ENCODE measurements at places on chromosomes 3 and 15.

DNA sequence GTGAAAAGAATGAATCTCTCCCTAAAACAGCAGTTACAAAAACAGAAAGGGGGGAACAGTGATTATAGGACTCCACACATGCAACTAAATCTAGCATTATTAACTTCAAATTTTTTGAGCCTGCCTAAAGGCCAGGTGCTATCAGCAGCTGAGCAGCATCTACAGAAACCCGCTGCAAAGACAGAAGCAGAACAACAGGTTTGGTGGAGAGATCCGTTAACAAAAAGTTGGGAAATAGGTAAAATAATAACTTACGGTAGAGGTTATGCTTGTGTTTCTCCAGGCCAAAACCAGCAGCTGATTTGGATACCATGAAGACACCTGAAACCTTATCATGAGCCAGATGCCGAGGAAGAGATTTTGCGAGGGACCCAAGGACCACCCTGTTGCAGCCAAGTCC lies 201.6 kb upstream of the UBE3A start:
- no peak for DNase-seq

- no peak for DNase-seq
Measured at GRCh38 chr15:35669432-35670045, 123.6 kb upstream of the DPH6 start.

- no peak for DNase-seq
Measured at GRCh38 chr3:134527037-134527436, 41.2 kb downstream of the CEP63 start.

DNA sequence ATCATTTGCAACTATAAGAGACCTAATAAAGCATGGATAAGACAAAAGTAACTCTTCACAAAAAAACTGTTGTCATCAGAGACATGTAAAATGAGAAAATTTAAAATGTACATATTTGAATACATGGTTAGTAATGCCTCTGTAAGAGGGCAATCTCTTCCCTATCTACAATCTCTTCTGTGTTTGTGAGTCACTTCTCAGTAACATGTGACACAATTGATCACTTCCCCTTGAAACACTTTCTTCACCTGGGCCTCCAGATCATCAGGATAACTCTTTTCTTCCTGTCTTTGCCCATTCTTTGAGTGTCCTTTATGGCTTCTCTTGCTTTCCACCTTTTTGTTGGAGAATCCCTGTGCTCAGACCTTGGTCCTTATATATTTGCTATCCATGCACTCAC lies 50.4 kb downstream of the TFDP2 start:
- DNase-seq = no peak

GRCh38 chr15:45401665-45402161 lies 23.4 kb upstream of the GATM start:
- DNase-seq = no peak

- DNase-seq = no peak
Measured at GRCh38 chr3:182000447-182000846, 288.7 kb downstream of the SOX2 start.

DNA sequence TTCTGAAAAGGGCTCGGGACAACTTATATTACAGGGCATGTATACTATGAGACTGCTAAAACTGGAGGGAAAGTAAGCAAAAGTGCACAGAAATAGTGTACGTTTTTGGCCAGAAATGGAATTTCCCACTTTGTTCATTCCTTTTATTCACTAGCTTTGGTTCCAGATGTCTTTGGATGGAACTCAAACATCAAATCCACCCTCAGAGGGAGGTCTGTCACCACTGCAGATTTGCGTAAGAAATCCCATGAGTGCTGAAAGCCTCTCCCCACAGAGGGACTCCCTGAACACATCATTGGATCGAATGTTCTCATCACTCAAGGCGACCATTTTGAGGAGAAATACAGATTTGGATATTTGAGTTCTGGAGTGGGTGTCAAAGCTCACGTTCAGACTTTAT lies 71.6 kb downstream of the FEM1B start:
- DNase-seq = no peak

DNA sequence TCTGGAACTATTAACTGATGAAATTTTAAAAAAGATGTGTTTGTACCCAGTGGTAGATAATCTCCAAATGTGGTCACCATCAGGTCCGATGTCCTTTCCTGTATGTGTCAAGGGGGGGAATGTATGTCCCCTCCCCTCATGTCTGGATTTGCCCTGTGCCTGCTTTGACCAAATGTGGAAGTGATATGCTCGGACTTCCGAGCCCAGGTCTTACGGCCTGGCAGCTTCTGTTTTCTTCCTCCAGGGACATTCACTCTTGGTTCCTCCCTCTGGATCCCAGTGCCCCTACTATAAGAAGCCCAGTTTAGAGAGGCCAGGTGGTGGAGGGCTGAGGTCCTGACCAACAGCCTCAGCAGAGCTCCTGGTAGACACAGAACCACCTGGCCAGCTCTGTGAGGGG lies 75.5 kb downstream of the CCR1 start:
- no peak for DNase-seq

- DNase-seq = no peak
Measured at GRCh38 chr15:73683777-73684580, at the start of gene CD276. TSS of gene CD276 (plus strand) at chr15:73684383. CDS start at chr15:73699640, 15,257 bp downstream.

DNA sequence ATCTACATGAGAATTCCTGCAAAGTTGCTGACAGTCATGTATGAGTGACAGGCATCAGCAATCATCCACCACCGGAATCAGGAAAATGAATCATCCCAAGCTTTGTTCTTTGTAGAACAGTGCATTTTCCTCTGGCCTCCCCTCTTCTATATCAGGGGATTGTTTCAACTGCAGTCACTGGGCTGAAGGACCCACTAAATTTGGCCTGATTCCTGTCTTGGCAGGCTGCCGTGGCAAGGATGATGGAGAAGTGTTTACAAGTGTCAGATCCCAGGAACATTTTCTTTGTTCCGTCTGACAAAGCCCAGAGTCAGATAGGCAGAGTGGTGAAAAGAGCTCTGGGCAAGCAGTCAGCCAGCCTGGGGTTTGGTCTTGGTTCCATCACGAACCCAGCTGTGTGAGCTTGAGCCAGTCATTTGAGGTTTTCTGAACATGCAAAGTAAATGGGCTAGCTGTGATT lies 175.1 kb upstream of the TSC22D2 start:
- no peak for DNase-seq

DNA sequence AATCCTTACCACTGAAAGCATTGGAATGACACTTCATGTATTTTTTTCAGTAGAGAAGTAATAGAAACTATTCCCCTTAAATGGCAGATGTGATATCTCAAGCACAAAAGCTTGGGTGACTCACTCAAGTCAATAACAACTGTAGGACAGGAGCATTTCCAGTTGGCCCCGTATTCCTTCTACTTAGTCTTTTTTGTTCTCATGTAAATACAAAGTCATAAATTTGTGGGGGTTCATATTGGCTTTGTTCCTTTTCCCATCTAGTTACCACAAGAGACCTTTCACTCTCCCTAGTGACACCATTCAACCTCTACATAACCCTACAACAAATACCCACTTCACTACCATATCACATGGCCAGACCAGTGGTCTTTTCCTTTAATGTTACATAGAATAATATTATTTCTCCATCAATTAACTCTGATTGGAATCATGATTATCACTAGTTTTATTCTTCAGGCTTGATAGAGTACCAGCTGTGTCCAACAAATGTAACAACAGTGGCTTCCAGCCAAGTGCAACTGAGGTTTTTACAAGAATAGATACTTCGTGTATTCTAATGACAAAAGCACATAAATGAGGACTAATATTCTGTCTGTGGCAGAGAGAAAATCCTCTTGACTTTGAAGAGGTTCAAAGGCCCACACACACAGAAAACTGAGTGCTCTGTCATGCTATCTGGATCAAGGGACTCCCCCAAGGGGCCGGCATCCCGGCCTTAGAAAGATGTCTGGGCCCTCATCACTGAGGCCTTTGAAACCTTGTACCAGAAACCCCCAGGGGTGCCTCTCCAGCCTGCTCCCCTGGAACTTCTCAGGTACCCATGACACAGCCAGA lies 94.0 kb upstream of the THBS1 start:
- no peak for DNase-seq

DNA sequence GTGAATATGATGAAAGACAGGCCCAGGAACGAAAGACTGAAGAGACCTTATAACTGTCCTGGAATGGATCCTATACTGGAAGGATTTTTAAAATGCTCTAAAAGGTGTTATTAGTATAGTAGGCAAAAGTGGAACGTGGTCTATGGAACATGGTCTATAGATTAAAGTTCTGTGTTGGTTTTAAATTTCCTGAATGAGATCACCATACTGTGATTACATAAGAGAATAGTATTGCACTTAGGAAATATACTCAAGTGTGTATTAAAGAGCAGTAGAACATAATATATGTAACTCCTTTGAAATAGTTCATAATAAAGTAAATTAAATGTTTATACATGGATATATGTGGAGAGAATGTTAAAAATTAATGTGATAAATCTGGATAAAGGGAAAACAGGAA lies 68.2 kb downstream of the SPRED1 start:
- no peak for DNase-seq

DNA sequence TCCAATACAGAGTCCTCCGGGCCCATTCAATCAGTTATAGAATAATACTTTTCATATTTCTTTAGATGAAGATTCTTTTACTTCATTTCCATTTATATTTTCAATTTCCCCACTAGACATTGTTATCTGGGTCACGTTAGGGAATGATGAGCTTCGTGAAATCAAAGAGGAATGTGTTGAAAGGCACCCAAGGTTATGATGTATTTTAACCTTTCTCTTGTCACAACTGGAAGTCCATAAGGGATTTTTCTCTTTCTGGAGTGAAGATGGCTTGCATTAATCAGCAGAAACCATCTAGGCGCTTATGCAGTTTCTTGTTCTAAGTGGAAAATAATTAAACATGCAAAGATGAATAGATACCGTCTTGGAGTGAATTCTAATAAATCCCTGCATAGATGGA lies 180.5 kb downstream of the FEZF2 start:
- DNase-seq = no peak

DNA sequence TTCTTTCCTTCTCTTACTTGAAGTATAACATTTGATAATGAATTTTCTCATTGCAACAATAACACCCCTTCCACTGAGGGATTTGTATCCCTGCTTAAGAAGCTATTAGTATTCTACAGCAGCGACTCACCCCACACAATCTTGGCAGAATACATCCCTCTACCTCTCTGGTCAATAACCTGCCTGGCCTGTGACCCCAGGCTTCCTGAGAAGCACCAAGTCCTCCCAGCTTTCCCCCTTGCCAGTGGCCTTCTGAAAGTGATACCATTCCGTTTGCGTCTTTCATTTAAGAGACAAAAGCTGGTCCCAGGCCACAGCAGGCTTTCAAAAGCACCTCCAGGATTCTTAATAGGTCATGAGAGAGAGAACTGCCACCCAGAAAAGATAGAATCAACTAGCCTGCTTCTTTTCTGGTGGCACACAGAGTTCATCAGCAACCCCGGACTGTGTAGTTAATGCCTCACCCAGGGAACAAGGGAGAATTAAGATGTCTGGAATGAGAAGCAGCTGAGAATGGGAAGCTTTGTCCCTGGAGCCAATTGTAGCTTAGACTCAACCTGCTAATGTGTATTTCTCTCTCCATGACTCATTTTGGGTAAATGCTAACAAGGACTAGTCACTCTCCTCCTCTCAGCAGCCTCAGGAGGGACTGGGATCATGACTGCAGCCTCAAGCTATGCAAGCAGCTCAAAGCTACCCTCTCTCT lies 101.0 kb upstream of the CPNE4 start:
- DNase-seq = no peak

DNA sequence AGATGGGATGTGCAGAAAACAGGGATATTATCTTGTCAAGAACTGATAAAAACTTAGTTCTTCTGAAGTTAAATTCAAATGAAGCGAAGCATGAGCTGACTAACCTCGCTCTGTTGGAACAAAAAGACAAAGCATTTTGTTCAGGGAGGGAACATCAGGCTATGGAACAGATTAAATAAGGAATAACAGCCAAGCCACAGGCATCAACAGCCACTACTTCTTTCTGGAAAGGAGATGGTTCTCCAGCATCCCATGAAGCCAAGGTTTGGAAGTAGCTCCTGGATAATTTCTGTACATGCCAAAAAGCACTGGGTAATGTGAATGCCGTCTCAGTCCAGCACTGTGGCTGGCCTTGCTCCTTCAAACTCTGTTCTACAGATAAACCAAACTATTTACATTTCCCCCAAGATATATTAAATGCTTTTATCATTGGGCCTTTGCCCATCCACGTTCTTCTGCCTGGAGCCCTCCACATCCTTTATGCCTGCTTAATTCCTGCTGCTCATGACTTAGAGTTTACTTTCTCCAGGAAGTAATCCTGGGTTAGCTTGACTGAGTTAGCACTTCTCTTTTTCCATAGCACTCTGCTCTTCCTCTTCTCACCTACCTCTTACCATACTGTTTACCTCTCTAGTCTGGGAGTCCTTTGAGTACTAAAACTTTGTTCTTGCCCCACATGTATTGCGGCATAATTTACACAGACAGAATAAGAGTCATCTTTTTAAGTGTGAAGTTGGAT lies 232.0 kb downstream of the CLSTN2 start:
- DNase-seq = no peak

- DNase-seq = no peak
Measured at GRCh38 chr3:8981296-8981695, 18.0 kb upstream of the RAD18 start.

GRCh38 chr3:196969134-196969659 lies 564 bp upstream of the PIGZ start:
- no peak for DNase-seq

DNA sequence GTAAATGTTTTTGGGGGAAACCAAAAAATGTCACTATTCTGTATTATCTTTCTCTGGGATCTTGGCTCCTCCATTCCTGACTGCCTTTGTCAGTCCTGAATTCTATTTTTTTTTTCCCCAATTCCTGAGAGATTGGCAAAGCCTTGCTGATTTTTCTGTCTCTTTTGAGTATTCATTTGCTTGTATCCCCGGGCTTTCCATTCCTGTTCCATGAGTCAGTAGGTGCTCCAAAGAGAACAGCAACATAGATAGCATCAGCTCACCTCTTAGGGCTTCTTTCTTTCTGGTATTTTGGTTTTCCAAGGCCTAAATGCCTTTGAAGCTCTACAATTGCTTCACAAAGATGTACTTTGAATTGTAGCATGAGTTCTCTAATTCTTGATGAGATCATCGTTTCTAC lies 271.7 kb upstream of the LRRC3B start:
- DNase-seq = no peak

- no peak for DNase-seq
Measured at GRCh38 chr3:171133796-171134569, 107.5 kb upstream of the SLC2A2 start.

- DNase-seq = no peak
Measured at GRCh38 chr3:112377568-112378071, 44.7 kb downstream of the CD200 start.

DNA sequence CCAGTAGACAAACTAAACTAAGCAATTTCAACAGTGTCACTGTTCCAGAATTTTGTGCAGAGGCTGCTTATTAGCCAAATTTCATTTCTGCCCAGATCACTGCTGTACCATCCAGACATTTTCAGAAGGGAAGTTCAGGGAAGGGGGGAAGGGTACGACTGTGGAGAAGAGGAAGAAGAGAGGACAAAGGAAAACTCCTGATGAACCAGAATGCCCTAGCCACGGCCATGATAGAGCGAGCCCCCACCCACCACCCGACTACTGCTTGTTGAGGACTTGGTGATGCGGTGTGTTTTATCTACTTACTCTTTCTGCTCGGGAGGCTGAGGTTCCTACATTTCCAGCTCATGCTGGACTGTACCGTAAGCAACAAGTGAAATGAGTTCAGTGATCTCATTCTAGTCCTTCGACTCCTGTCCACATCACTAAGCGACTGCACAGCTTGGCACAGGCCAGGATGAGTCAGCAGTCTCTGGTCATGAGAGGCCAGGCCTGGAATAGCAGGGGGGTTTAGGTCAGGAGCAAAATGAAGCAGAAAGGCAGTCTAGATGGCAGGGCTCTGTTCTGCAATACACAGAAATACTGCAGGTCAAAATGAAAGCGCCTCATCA lies 330.8 kb downstream of the TIGIT start:
- DNase-seq = no peak

- no peak for DNase-seq
Measured at GRCh38 chr3:70097084-70097483, 97.6 kb downstream of the SAMMSON start.

All from cortex of kidney (tissue), 1 donor.